ENCODE measurements at places on chromosomes 6 and 20.

DNA sequence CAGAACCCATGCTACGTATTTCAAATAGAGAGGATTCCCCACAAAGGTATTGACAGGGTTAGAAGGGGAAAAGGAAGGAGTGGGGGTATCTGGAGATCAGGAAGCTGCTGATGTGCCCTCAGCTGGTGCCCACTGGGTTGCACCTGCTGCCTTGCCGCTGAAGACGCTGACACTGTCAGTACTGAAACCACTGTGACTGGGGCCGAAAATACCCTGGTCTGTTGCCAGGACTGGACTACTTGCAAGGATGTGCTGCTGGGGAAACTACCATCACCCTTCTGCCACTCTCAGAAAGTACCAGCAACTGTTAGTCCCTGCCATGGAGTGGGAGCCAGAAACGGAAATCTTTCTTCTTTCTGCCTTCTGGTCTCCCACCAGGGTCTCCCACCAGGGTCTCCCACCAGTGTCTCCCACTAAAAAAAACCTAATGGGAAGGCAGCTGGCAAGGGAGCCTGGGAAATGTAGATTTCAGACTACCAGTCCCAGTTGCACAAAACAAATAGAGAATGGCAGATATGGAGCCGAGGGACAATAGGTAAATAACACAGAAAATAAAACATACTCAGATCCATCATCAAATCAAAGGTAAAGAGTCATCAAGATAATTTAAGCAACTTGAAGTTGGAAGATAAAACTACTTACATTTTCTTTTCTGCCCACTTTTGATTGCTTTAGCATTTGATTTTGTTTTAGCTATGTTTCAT is 204.8 kb downstream of the TPBG start:
- no peak for DNase-seq

DNA sequence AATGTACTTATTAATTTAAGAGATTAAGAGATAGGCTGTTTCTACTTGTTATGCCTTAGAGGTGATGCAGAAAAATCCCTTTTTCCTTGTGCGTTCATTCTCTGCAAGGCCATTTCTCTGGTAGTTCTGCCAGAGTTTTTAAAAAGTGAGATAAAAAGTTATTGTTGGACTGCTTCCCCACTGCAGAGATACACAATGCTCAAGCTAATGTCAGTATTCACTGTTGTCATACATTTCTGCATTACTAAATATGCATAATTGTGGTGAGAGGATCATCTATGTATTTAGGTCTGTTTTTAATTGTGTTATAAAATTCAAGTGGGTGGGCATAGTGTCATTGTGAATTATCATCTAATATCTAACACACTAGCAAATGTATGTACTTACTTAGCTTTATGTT is 600.4 kb downstream of the HTR1B start:
- no peak for DNase-seq

GRCh38 chr6:83258517-83258916 is 65.4 kb downstream of the RWDD2A start:
- DNase-seq, result peak; percentile 30

- DNase-seq, result no peak
These were observed 114.8 kb downstream of the LRFN2 start for GRCh38 chr6:40472353-40472752.

DNA sequence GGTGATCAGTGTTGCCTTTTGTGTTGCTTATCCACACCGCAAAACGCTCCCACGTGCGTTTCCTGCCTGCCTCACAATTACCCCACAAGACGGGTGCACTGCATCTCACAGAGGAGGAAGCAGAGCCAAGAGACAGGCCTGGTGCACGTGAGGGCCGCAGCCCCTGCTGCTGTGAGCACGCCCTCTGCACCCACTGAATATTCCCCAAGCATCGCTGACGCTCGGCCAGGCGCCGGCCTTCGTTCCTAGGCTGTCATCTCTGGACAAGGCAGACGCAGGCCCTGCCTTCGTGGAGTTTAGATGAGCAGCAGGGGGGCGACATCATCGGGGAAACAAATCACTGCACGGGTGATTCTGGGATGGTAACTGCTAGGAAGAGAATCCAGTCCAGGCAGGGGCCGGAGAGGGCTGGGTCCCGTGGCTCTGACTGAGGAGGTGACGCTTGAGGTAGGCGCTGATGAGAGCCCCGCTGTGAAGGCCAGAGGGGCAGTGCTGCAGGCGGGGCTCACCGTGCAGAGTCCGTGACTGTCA is 162.4 kb upstream of the QKI start:
- DNase-seq, result no peak

- no peak for DNase-seq
These were observed 28.8 kb downstream of the FAM8A1 start for GRCh38 chr6:17628873-17629272.

DNA sequence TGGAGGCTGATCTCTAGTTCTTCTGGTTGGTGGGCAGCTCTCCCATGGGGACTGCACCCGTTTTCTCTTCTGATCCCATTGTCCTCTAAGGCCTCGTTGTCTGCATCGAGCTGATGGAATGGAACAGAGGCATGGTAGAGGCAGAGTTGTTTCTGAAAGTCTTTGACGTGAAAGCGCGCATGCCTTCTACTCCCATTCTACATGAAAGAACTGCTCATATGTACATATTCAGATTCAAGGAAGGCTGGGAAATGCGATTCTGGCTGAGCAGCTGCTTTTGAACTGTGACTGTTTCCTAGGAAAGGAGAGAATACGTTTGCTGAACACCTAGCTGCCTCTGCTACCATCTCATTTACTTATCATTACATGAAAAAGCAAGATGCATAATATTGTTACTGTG is 815.2 kb downstream of the QKI start:
- DNase-seq, result no peak

DNA sequence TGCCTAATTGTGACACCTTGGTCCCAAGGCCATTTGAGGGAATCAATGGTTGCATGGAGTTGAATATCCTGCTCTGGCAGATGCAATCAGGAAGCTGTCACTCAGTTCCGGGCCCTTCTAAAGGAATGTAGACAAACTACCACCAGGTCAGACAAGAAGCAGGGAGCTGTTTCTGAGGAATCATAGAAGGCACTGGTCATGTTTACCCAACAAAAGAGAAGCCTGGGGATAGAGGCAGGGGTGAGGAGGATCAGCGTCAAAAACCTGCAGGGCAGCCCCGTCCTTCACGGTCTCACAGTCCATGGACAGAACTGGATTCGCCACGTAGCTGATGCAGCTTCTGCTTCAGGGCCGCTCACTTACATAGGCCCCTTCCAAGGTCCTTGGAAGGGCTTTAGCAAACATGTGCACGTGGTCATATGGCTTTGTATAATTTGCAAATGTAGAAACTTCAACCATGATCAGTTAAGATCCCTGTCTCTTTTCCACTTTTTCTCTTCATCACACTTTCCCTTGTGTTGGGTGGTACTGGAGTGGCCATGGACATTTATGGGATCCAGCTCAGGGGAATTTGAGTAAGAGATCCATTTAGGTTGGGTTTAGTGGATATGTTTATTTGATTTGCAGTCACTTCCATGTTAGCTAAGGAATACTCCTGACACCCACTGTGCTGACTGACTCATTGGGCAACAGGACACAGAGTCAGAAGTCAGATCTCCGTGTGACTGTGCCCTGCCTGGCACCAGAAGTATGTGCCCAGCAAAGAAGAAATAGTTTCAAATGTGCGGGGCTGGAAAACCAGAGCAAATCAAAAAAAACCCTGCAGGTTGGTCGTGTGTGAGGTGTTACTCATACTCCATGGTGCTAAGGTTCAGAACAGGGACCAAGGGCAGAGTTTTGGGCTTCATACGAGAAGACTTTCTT is 60.0 kb upstream of the ZFAND3 start:
- DNase-seq, result no peak

GRCh38 chr6:107062691-107063090 is 34.7 kb downstream of the MTRES1 start:
- DNase-seq, result no peak

DNA sequence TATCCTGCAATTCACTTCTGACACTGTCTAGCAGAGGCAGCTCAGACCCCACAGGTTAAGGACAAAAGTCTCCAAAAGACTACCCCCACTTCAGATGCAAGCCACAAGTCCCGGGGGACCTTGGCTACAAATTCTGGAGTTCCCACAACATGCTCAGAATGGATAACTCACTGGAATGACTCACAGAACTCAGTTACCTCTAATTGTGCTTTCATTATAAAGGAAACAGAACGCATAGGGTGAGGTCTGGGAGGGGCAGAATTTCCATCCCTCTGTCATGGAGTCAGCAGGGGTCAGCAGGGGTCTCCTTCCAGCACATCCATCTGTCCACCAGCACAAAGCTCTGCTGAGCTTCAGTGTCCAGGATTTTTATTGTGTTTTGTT is 184.2 kb downstream of the CDH4 start:
- peak; percentile 8 for DNase-seq

DNA sequence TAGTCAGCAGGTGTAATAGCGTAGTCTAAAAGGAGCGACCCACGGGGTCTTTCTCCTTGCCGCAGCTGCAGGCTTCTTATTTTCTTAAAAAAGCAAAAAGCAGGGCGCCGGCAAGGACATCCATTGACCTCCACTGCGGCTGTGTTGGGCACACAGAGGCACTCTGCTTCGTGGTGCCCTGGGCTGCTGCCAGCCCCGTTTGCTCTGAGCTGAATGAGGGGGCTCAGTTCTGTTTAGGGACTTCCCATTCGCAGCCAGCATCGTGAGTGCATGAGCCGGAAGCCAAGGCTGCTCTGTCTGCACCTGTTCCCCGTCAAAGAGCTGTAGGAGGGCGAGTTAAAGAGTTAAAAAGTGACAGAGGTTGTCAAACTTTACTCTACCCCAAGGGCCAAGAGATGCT is 1.7 kb upstream of the SLC22A2 start:
- DNase-seq, result no peak

DNA sequence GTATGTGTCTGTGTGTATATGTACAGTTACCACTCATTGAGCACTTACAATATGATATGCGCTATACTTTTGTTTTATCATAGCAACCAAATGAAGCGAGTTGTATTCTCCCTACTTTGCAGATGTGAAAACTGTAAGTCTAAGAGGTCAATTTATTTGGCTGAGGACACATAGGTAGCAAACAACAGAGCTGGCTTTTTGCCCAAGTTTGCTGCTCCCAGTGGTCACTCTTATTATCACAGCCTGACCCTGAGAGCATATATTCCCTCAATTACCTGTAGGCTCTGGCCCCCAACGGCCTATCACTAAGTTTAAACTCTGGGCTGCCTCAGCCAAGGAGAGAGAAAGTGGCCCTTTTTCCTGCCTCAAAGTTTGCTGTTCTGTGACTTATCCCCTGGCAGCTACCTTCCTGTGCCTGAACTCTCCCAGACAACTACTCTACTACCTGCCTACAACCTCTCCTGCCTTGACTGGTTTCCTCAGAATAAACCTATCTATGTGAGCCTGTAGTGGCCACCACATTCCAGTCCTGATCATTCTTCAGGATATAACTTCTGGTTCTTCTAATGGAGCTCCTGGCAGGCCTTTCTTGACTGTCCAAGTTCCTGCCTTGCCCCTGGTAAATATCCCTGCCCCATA is 221.8 kb downstream of the FRK start:
- no peak for DNase-seq

- DNase-seq, result no peak
These were observed 5.8 kb downstream of the SLC2A4RG start for GRCh38 chr20:63745424-63745805.

DNA sequence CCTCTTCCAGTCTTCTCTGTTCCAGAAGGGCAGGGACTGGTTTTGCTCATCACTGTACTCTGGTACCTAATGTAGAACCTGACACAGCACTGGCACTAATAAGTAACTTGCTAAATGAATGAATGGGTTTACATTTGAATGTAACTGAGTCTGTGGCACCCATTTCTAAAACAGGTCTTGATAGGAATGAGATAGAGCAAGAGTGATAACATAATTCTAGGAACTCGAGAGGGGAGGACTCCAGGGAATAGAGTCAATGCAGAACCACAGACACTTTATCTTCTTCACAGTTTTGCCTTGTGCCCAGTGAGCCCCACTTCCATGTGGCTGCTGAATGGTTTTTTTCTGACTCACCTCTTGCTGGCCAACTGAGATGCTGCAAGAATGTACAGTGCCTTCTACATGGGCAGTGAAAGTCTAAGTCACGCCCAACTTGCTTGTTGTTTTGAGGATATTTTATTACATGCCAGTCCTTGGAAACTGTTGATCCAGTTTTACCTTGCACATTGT is 61.1 kb downstream of the TBC1D7 start:
- DNase-seq, result no peak

DNA sequence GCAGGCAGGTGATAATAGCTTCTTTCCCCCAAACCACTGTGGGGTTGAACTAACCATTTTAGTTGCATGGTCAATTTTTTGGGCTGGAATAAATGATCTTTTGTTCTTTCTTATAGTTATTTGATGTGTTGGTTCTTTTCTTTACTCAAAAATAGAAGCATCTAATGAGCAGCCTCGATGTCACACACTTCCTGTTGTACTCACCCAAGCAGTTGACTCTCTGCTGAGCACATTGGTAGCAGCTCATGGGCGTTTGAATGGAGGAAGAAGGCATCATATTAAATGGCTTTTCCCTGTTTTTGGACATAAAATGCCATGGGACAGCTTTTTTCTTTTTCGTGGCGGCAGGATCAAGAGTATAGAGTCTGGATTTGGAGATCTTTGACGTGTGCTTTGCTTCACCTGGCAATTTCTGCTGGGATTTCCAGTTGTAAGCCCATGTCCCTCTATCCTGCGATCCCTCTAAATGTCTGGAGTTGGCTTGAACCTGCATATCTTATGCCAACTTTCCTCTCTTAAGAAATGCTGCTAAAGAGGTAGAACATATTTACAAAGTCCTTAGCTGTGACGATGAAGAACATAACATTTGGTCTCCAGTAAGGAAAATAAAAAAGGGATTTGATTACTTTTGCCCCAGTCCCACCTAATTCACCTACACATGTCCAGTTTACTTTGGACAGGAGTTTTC is 268.3 kb downstream of the PRL start:
- no peak for DNase-seq

- no peak for DNase-seq
These were observed 229.8 kb downstream of the TMEM242 start for GRCh38 chr6:157093536-157093935.

DNA sequence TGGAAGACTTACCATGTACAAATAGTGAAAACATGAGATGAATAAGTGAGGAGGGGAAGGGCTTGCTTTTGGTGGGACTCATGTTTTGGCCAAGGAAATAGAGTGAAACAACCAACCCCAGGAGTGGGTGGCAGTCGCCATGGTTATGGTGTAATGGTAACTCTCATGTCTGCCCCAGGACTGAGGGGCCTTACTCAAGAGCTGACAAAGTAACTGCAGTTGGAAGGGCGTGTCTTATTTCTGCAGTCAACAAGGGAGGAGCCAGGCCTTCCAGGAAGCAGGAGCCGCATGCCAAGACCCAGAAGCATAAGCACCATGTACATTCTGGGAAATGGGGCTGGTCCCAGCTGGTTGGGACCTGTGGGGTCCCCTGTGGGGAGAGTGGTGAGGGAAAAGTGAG is 108.5 kb downstream of the UNC5CL start:
- no peak for DNase-seq

GRCh38 chr6:7534192-7534591 is 7.3 kb upstream of the DSP start:
- no peak for DNase-seq
